Mammary epithelial cell (primary cell): ENCODE measurements at places on chromosomes 1 and 21.

GRCh38 chr1:62281922-62282555 is 37.2 kb downstream of the KANK4 start:
- DNase-seq, result peak; percentile 12

GRCh38 chr1:10204003-10204642 is 6.2 kb upstream of the KIF1B start:
- DNase-seq, result no peak

DNA sequence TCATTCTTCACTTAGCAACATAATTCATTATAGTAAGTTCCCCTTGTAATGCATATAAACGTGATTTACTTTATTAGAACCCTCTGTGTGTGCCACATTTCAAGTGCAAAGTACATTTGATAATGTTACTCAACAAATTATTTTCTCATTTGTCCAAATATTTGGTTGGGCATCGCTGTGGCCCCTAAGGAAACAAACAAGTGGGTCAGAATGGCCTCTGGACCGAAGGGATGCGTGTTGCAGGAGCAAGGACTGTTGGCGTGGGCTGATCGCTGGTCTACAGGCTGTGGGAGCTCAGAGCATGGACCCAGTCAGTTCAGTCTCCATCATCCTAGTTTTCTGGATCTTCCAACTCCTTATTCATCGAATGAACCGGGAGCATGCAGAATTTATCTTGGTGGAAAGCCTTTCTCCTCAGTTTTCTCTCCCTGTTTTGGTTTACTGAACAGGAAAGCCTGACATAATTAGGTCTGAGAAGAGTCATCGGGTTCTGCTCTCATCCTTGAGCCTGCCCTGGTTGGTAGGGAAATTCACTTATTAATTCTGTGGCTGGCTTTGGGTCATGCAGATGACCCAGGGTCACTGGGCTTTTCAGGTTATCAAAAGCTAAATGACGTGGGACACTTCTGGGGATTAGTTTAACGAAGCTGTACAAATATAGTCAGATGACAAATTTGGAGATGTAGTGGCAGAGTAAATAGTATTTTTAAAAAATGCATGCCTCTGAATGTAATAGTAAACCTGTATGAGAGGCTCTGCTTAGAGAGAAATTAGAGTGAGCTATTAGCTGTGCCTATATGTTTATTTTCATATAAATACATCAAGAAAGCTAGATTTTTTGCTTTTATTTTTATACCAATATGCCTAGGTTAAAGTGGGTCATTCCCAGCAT is 200.2 kb downstream of the SDCCAG8 start:
- DNase-seq, result no peak

GRCh38 chr1:88540255-88540654 is 143.8 kb upstream of the PKN2 start:
- DNase-seq, result no peak

GRCh38 chr1:151613282-151613780 is 1.5 kb downstream of the SNX27 start:
- DNase-seq, result no peak

- no peak for DNase-seq
These were observed 150.6 kb upstream of the KCTD3 start for GRCh38 chr1:215416497-215416896.

DNA sequence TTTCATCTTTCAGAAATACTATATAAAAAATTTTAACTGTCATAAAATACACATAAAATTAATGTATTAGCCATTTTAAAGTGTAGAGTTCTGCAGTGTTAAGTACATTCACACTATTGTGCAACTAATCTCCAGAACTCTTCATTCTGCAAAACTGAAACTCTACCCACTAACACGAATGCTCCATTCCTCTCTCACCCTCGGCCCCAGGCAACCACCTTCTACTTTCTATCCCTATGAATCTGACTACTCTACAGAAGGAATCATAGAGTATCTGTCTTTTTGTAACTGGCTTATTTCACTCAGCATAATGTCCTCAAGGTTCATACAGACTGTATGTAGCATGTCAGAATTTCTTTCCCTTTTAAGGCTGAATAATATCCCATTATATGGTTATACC is 43.4 kb downstream of the LTN1 start:
- no peak for DNase-seq

- no peak for DNase-seq
These were observed 95.1 kb upstream of the SOD1 start for GRCh38 chr21:31564439-31564838.

- DNase-seq, result no peak
These were observed 7.4 kb downstream of the CATSPER4 start for GRCh38 chr1:26197813-26198212.

GRCh38 chr1:38030596-38031512 is 15.7 kb downstream of the POU3F1 start:
- no peak for DNase-seq
